ENCODE measurements at places on chromosomes 1 and 21.

- DNase-seq = no peak
Observed at GRCh38 chr1:29412591-29412990, 176.3 kb downstream of the PTPRU start.

DNA sequence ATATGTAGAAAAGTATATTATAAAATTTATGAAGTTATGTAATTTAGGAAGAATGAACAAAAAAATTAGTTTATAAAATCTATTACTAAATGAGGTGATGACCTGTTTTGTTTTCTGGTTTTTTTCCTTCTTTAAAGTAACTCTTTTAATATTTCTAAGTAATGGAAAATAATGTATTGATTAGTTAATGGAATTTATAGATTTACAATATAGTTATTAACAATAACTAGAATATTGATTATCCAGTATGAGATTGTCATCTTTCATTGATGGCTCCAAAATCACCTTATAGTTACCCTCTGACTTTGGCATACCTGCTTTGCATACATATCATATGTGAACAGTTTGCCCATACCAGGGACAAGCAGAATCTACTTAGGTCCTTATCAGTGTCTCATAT lies 23.4 kb downstream of the CAMSAP2 start:
- DNase-seq = no peak

GRCh38 chr1:59015708-59016107 lies 231.9 kb upstream of the JUN start:
- peak; percentile 90 for DNase-seq

GRCh38 chr1:157641177-157641576 lies 43.3 kb upstream of the FCRL4 start:
- no peak for DNase-seq

- no peak for DNase-seq
Observed at GRCh38 chr1:237875291-237875690, 15.4 kb downstream of the ZP4 start.

DNA sequence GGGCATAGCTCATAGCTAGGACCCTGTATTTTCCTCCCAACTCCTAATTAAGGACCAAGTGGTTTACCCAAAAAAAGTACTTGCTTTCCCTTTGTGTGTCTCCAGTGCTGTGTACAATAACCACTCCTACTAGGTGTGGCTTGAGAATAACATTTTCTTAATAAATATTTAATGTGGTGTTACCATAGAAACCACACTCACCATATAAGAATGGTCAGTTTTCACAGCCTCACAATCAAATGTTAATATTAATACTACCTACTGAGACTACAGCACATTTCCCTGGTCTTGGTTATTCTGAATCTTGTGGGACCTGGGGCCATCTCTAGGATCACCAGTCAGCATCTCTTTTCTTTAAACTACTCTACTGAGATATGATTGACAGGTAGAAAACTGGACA lies 83.5 kb upstream of the BCAR3 start:
- no peak for DNase-seq

DNA sequence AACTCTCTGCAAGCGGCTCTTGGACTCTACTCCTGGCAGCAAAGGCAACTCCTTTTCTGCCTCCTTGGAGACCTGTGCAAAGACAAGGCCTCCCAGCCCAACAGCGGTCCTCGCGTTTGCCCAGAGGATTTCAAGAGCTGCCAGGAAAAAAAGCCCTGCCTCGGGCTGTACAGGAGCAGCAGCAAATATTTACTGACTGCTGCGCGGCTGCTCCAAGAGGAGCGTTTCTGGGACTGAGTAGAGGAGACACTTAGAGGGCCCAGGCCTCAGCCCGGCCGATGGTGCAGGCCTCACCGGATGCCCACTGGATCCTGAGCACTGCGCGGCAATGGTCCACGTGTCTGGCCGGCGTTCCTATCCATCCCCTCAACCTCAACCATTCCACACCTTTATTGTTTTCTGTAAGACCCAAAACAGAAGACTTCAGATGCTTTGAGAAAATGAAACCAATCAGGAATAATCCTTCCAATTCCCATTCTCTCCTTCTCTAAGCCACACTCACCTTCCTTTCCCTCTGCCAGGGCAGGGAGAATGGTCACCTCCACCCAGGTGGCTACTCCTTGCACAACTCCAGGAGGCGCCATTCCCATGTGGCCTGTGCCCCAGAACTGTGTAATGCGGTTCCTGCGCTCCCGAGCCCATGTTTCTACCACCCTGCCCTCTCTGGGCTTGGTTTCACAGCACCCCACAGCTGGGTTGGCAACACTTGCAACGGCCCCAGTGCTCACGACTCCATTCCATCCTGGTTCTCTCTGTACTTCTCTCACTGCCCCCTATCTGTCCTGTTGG lies 215.8 kb downstream of the TRABD2B start:
- DNase-seq = no peak

DNA sequence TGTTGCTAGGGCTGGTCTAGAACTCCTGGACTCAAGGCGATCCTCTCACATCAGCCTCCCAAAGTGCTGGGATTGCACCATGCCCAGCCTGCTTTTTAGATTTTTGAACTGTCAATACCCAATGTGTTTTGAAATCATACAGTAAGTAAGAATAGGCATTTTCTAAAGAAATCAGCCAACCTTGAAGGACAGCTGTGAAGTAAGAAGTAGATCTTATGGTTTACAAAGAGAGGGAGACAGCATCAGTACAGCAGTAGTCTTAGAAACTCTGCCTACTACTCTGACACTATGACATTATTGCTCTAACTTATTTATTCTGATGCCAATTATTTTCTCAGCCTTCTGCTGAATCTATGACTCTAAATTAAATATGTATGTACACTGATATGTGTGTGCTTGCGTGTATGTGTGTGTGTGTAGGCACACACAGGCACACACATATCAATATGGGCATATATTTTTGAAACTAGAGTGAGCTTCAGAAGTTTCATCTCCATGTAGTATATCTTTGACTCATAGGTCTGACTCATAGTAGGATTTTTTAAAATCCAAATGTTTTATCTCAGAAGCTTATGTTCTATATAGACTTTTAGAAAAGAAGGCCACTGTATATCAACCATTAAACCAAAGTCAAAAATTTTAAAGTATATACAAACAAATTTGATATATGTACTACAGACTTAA lies 140.4 kb downstream of the COL24A1 start:
- DNase-seq = no peak

DNA sequence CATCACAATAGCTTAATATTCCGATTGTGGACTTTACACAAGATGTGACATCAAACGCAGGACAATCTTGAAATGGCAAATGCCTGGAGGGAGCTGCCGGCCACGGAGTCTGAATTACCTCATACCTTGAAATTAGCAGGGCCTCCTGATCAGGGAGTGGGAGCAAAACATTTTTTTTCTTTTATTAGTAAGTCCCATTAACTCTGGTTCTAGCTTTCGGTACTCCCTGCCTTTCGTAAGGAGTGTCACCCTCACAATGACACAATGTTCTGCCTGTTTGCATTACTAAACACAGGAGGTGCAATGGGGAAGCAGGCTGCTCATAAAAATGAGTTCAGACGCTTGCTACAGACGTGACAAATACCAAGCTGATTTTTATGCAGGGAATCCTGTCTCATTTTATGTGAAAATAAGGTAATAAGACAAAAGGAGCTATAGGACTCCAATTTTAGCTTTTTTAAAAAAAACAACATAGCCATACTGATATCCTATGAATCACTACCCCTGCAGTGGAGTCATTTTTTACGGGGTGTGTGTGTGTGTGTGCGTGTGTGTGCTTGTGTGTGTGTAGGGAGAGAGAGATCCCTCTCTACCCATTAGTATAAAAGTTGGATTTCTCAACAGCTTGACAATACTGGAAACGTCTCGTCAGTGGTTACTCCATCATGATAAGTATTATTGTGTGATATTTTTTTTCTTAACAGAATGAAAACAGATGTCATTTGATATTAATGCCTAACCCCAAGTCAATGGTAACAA lies 205.1 kb upstream of the RUNX1 start:
- peak; percentile 91 for DNase-seq

- no peak for DNase-seq
Observed at GRCh38 chr21:36535618-36536241, 55.8 kb upstream of the CLDN14 start.

GRCh38 chr1:222772996-222773379 lies 36.0 kb downstream of the FAM177B start:
- DNase-seq = no peak

DNA sequence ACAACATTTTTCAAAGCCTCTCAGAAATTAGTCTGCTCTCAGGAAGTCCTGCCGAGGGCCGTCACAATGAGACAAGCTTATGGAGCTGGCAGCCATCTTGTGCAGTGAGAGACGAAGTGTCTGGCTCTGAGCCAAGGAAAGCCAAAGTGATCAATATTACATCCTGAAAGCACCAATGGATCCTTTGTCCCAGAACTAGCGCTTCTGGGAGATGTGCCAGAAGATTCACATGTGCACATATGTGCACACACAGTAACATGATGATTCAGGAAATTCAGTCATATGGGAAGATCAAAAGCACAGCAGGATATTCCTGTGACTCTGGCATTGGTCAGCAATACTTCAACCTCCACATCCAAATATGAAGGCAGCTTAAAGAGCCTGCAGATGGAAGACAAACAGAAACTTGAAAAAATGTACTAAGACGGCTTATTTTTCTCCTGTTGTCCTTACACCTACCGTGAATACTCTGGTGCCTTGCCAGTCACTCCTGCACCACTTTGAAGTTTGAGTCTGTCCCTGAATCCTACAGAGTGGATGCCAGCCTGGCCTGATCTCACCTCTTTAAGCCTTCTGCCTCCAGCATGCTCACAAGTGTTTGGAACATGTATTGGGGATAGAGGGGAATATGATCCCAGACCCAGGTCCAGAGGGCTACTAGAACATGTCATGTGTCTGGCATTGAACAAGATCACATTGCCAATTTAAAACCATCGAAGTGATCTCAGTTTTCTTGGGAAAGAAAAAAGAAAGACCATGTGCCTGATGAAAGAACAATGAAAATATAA lies 44.5 kb upstream of the PRRX1 start:
- peak; percentile 79 for DNase-seq

DNA sequence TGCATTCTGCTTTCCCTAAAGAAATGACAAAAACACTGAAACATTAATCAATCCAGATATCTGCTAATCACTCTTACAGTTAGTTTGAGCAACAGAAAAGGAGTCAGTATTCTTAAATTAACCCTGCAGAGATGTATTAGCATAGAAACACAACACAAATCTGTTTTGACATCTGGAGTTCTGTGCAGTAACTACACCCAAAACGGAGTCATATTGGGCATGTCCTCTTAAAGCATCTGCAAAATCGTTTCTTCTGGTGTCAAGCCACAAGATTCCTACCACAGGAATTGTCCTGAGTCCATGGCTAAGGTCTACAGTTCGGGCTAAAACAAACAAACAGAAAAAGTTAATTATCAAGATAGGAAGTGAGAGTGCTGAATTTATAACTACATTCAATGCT lies 332.1 kb upstream of the PKN2 start:
- DNase-seq = no peak

DNA sequence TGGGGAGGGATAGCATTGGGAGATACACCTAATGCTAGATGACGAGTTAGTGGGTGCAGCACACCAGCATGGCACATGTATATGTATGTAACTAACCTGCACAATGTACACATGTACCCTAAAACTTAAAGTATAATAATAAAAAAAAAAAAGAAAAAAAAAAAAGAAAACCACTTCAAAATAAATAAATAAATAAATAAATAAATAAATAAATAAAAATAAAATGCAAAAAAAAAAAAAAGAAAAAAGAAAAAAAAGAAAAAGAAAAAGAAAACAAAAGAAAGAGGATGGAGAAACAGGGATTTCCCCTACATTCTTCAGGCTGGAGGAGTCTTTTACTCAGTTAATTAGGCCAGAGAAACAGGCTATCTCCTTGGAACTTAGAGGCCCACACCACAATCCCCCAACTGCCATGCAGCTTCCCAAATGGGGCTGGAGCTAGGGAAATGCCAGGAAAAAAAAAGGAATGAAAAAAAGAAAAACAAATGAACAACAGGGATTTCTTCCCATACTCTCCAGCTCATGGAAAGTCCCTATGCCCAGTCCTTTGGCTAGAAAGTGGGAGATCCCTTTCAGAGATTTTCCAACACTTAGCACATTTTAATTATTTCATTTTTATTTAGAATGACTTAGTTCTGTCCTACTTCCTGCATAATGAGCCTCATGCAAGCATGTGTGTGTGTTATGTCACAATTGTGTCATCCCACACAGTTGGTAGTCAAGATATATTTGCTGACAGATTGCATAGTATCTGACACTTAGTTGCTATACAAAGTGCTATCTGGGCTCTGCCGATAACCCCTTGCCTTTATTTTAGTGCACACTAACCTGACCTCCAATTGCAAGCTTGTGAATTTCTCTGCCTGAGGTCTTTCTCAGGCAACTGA lies 486.4 kb downstream of the PLPP3 start:
- DNase-seq = peak; percentile 32

- peak; percentile 76 for DNase-seq
Observed at GRCh38 chr1:51296383-51297357, 33.7 kb downstream of the TTC39A start.

GRCh38 chr1:197954718-197955418 lies 37.7 kb downstream of the LHX9 start:
- DNase-seq = no peak

GRCh38 chr21:34706337-34706736 lies 37.5 kb downstream of the CLIC6 start:
- DNase-seq = no peak

DNA sequence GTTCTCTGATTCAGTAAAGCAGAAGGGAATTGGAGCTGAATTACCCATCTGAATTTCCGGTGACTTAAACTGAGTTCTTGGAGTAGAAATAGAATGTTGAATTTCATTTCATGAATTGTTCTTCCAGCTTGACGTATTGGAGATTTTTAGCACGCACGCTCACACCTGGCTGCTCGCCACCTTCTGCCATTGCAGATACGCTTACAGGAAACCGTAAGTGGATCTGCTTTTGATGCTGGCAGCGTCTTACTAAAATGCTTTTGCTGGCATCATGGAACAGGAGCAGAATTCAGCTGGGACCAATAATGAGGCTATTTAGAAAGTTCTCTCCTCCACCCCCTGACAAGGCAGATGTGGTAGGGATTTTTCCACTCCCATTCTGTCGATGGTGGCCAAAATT lies 17.7 kb upstream of the ELAVL4 start:
- no peak for DNase-seq

Data from fibroblast of skin of right quadriceps (primary cell).